ENCODE measurements at places on chromosomes 6 and 20.

DNA sequence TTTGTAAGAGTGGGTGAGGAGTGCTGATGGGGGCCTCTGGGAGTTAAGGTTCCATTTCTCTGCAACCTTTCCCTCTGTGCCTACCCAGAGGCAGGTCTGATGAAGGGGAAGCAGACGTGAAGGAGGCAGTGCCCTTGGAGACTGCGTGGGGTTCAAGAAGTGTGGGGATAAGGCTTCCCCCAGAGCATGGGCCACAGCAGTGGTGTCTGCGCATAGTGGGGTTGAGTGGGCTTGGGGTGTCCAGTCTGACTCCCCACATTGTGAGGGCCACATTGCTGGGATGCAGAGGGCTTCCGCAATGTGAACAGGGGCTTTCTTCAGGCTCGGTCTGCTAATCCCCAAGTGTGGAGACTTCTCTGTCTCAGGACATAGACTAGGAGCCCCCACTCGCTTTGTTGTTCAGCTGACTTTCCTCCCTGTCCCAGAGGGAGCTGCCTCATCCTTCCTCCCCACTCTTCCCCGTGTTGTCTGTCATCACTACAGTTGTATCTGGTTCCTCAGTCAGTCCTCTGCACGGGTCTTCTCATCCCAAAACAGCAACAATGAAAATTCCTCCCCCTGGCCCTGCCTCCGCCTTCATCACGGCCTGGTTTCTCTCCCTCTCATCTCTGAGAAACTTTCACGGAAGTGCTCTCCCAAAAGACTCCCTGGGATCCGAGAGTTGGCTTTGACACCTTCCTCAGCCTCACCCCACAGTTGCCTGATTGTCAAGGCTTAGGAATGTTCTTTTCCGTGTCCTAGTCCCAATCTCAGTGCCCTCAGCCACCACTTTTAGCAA is 2.8 kb downstream of the EBF4 start:
- DNase-seq = no peak

DNA sequence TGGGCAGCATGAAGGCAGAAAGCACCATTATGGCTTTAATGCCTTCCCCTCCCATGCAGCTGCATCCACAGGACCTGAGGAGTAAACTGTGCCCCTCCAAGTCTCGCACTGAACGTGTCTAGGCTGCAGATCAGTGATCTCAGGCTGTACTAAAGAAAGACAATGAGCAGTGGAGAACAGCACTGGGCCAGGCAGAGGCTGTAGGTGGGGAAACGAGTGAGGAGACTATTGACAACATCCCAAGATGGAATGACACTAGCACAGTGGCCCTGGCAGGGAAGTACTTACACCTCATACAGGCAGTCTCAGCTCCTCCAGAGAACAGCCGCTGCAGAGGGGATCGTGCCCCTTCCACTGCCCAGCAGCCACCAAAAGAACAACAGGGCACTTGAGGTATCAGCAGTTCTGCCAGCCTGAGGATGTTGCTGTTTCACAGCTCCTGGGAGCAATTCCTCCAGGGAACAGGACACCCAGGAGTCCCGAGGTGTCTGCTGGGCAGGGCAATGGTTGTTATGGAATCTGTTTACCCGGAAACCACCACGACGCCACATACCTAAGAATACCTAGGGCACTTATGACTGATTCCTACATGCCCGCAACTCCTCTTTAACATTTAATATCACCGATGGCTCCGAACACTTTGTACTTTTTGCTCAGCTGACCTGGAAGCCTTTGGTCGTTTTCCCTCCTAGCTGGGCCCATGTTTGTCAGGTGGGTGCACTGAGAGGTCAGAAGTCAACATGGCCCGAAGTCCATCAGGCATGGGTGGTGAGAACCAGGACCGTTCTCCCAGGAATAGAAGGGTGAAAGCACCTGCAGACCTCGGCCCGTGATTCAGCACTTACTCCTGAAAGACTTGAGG is 79.1 kb downstream of the SLC22A23 start:
- no peak for DNase-seq

- no peak for DNase-seq
Measured at GRCh38 chr6:42017021-42017643, 33.2 kb upstream of the TAF8 start.

GRCh38 chr20:60804240-60804917 is 447.7 kb upstream of the CDH4 start:
- no peak for DNase-seq

- no peak for DNase-seq
Measured at GRCh38 chr6:149888659-149889058, 9.3 kb downstream of the RAET1E start.

DNA sequence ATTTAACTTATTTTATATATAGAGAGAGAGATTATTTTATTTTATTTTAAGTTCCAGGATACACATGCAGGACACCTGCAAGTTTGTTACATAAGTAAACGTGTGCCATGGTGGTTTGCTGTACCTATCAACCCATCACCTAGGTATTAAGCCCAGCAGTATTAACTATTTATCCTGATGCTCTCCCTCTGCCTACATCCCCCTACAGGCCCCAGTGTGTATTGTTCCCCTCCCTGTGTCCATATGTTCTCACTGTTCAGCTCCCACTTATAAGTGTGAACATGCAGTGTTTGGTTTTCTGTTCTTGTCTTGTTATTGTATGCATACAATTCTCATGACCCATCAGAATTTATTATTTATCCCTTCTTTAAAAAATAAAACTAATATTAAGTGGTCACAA is 34.6 kb downstream of the FKBP1C start:
- no peak for DNase-seq
